ENCODE measurements at places on chromosomes 5 and 9. TPM values are rescaled to one million over a fixed set of nuclear protein-coding genes. Genes with fewer than 3 reads are reported as not detected.
A peak's percentile ranks its signal among the peaks of the same experiment; 100 is the strongest.

- no peaks in the 10 kb centered on the region for H3K36me3 ChIP-seq
- H3K4me1 ChIP-seq = peaks cover 32% of the 10 kb centered on the region
- H3K4me3 ChIP-seq = no peak overlapping the region
- H3K27ac ChIP-seq = peak overlapping the region; percentile 73
- DNase-seq = no peak
Observed at GRCh38 chr9:133710661-133711427, 27.3 kb downstream of the SARDH start.

DNA sequence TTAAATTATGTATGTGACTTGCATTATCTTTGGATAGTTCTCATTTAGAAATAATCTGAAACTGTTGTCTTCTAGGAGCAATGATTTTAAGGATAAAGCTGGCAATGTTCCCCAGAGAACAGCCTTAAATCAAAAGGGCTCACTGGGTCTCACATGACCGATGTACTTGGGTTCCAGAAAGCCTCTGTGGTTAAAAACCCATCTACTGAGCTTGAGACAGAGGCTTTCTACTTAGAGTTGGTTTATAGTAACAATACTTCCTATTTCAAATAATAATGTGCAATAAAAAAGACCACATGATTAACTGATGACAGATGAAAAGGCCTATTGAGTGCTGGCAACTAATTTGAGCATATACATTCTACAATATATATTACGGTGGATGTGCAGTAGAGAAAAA, 1143.5 kb downstream of the PTPRD start:
- no peak overlapping the region for H3K27ac ChIP-seq
- no peak for DNase-seq
- H3K4me3 ChIP-seq = no peak overlapping the region
- H3K36me3 ChIP-seq = no peaks in the 10 kb centered on the region
- H3K27me3 ChIP-seq = no peaks in the 10 kb centered on the region

The PFN3 gene
- not detected for polyA plus RNA-seq

- no peaks in the 10 kb centered on the region for H3K4me1 ChIP-seq
- H3K36me3 ChIP-seq = no peaks in the 10 kb centered on the region
- H3K4me3 ChIP-seq = no peak overlapping the region
- no peak for DNase-seq
- no peak overlapping the region for H3K27ac ChIP-seq
Observed at GRCh38 chr9:10146517-10147331, 466.1 kb downstream of the PTPRD start.

The IL9 gene
- not detected for polyA plus RNA-seq

DNA sequence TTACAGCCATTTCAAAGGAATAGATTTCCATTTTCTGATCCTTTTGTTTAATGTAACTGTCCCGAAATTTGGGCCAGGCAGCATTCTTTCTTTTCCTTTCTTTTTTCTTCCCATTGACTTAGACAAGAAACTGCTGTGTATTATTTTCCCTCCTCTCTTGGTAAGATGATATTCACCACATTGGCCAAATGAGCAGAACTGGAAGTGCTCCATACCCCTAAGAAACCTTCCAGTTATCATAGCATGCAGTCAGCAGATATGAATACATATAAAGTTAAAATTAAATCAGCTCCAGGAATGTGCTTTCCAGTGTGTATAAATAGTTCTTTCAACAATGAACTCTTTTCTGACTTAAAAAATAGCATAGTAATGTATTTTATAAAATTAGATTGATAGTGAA, 168.5 kb upstream of the GAS1 start:
- no peak overlapping the region for H3K27ac ChIP-seq
- peak; percentile 28 for DNase-seq
- no peak overlapping the region for H3K4me3 ChIP-seq
- no peaks in the 10 kb centered on the region for H3K27me3 ChIP-seq
- no peaks in the 10 kb centered on the region for H3K36me3 ChIP-seq

The PDE6A gene
- not detected for polyA plus RNA-seq

DNA sequence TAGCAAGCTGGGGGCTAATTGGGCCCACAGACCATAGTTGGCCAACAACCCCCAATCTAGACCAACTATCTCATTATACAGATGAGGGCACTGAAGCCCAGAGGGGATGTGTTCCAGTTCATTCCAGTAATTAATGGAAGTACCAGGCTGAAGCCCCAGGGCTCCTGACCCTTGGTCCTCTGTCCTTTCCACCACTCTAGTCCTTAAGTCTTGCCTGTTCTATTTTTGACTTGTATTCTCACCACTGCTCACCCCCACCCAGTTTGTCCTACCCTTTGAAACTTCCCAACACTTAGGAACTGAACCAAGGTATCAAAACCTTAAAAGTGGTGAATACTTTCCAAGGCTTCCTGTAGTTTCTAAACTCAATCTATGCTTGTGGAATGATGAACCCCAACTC, 407.4 kb downstream of the ENC1 start:
- H3K36me3 ChIP-seq = no peaks in the 10 kb centered on the region
- H3K4me1 ChIP-seq = peaks cover 8% of the 10 kb centered on the region
- no peak for DNase-seq
- H3K27me3 ChIP-seq = no peaks in the 10 kb centered on the region
- no peak overlapping the region for H3K4me3 ChIP-seq

GRCh38 chr5:180166176-180166575, 42.8 kb downstream of the RASGEF1C start:
- no peaks in the 10 kb centered on the region for H3K36me3 ChIP-seq
- no peak overlapping the region for H3K4me3 ChIP-seq
- H3K27me3 ChIP-seq = no peaks in the 10 kb centered on the region
- peaks cover 2% of the 10 kb centered on the region for H3K4me1 ChIP-seq
- H3K27ac ChIP-seq = no peak overlapping the region
- DNase-seq = no peak

The COQ4 gene
- 40.7 TPM for polyA plus RNA-seq

The TIMD4 gene
- polyA plus RNA-seq = not detected

- H3K36me3 ChIP-seq = no peaks in the 10 kb centered on the region
- DNase-seq = peak; percentile 96
- no peak overlapping the region for H3K4me3 ChIP-seq
- H3K27ac ChIP-seq = peak overlapping the region; percentile 92
- peaks cover 14% of the 10 kb centered on the region for H3K4me1 ChIP-seq
Observed at GRCh38 chr5:34598177-34598794, 57.8 kb upstream of the RAI14 start.

The LPAR1 gene
- 171 TPM for polyA plus RNA-seq
